Activated CD4-positive, alpha-beta T cell treated with anti-CD3 and anti-CD28 coated beads, Interleukin-2, amount 50 U/mL, for 4 hours (primary cell): ENCODE measurements at places on chromosomes 6 and 20.
A peak's percentile ranks its signal among the peaks of the same experiment; 100 is the strongest.

DNA sequence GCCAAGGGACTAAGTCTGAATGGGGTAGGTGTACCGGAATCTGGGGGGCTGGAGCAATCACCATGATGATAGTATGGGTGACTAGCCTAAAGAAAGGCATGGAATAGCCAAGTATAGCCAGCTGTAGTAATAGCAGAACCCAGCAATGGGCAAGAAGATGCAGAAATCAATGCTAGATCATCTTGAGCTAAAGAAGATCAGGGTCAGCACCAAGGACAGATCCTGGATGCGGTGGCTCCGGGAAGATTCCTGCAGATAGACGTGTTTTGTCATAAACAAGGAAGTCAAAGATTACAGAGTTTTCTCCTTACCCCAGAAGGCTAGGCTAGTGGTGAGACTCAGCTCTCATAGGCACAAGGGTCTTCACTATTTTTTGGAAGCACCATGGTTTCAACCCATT, 561.6 kb upstream of the CHD6 start:
- DNase-seq: no peak

DNA sequence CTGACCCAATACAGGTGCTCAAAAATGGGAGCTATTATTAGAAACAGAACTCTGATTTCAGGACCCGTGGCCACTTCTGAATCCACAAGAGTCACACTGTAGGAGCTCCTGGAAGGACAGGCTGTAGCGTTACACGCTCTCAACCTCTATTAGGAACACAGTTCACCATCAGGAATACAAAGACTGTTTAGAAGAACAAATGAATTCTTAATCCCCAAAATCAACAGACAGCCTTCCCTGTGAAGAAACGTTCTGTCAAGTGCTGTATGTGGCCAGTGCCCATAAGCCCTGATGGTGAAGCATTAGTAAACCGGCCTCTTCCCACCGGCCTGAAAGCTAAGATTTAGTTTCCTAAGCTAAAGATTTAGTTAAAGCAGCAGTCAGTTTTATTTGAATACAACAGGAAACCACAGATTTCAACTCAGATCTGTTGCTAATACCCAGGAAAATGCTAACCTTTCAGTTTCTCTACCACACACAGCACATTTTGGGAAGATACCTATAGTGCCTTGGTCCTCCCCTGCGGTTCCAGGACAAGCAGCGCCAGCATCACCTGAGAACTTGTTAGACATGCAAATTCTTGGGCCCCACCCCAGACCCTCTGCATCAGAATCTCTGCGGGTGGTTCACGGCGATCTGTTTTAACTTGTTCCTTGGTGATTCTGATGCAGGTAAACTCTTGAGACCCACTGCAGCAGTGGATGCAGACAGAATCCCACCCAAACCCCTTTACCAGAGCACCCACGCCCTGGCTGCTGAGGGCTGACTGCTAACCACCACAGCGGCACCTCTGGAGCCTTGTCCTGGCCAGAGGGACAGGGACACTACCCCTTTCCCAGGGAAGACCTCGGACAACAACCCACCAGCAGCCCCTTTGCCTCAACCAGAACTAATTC, 33.4 kb downstream of the MTRES1 start:
- DNase-seq: no peak

GRCh38 chr6:70282312-70282918, 20.5 kb downstream of the COL9A1 start:
- no peak for DNase-seq

DNA sequence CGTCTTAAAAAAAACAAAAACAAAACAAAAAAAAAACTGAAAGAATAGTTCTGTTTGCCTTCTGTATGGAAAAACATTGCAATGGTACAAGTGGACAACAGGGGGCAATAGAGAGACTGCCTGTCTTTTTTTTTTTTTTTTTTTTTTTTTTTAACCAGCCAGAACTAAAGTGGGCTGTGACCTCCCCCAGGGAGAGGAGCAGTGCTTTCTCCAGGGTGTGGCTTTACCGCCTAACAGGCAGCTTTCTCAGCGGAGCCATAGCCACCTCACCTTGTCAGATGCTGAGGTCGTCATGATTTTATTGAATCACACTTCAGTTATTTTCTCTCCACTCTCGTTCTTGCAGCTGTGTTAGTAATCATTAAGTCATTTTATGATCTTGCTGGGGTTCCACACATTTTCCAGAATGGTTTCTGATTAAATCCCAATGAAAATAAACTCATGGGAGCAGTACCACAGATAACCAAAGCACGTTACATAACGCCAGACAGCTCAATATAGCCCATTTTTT, 78.4 kb downstream of the GMPR start:
- DNase-seq: no peak

DNA sequence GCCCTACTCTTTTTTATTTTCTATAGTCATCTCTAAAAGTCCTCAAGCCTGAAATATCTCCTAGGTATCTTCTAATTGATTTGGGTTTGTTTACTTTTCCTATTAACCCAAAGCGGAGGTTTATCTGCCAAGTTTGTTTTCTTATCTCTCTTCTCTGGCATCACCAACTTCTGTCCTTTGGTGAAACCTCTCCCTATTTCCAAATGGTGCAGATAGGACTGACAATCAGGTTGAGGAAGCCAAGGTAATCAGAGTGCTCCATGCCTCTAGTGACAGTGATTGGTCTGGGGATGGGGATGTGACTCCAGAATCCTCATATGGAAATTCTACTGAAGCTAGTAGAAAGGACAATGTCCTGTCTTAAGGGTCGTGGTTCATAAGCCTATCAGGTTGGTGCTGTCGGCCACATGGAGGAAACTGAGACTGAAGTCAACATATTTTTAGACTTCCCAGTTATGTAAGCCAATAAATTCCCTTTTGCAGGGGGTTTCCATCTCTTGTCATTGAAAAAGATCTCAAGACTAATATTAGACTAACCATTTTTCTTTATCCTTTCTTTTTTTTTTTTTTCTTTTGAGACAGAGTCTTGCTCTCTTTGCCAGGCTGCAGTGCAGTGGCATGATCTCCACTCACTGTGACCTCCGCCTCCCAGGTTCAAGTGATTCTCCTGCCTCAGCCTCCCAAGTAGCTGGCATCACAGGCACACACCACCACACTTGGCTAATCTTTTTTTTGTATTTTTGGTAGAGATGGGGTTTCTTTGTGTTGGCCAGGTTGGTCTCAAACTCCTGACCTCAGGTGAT, 28.0 kb downstream of the KIF6 start:
- no peak for DNase-seq

DNA sequence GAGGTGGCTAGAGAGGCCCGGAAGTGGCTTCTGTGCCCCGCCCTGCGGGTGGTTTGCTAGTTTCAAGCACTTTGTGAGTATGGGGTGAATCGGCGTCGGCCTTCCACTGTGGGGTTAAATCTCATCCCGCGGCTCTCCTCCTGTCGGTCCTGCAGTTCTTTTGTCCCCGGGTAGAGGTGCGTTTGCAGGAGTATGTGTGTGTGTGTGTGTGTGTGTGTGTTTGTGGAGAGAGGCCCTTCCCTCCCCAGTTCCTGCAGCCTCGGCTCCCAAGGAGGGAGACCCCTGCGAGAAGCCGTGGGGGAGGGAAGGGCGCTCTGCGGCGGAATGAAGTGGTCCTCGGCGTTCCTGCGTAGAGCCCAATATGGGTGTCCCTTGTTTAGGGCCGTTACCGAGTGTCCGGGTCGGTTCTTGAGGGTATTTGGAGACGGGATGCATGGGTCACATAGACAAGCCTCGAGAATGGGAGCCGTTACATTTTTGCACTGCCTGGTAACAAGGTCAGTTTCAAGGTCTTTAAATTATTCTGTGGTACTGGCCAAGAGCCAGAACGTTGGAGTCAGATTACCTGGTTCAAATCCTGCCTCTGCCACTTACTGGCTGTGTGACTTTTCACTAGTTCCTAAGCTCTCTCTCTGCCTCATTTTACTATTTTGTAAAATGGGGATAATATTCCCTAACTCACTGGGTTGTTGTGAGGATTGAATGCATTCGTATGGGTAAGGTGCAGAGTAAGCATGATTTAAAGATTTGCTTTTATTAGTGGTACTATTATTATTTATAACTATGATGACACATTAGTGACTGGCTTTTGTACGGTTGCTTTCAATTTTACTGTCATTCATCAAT, at the start of gene ZKSCAN3:
Gene ZKSCAN3, plus strand, starts transcription at position 56 of the 846 bp plus-strand sequence. CDS start 9,640 bp downstream, outside the sequence.
- DNase-seq: peak; percentile 76

DNA sequence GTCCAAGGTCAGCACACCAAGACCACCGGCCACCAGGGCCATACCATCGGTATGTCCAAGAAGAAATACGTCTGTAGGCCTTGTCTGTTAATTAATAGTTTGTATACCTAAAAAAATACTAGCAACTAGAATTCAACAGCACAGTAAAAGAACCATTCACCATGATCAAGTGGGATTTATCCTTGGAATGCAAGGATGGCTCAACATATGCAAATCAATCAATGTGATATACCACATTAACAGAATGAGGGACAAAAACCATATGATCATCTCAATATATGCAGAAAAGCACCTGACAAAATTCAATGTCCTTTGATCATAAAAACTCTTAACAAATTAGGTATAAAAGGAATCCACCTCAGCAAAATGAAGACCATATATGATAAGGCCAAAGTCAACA, 24.4 kb downstream of the RPP40 start:
- no peak for DNase-seq

- no peak for DNase-seq
These were observed 33.5 kb downstream of the ELOVL5 start for GRCh38 chr6:53315086-53315724.

- no peak for DNase-seq
These were observed 152.3 kb downstream of the CDC5L start for GRCh38 chr6:44539701-44540355.

- no peak for DNase-seq
These were observed 1.3 kb downstream of the PI16 start for GRCh38 chr6:36955671-36956445.

DNA sequence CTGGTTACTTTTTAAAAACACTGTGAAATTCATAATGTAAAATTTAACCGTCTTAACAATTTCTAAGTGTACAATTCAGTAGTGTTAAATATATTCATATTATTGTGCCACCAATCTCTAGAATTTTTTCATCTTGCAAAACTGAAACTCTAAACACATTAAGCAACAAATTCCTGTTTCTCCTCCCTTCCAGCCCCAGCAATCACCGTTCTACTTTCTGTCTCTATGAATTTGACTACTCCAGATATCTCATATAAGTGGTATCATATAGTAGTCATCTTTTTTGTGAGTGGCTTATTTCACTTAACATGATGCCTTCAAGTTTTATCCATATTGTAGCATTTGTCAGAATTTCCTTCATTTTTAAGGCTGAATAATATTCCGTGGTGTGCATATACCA, 44.7 kb downstream of the RSPH3 start:
- no peak for DNase-seq

- DNase-seq: no peak
These were observed 24.9 kb downstream of the SLC35D3 start for GRCh38 chr6:136947037-136947436.

- no peak for DNase-seq
These were observed 10.6 kb upstream of the CD83 start for GRCh38 chr6:14107000-14107399.

DNA sequence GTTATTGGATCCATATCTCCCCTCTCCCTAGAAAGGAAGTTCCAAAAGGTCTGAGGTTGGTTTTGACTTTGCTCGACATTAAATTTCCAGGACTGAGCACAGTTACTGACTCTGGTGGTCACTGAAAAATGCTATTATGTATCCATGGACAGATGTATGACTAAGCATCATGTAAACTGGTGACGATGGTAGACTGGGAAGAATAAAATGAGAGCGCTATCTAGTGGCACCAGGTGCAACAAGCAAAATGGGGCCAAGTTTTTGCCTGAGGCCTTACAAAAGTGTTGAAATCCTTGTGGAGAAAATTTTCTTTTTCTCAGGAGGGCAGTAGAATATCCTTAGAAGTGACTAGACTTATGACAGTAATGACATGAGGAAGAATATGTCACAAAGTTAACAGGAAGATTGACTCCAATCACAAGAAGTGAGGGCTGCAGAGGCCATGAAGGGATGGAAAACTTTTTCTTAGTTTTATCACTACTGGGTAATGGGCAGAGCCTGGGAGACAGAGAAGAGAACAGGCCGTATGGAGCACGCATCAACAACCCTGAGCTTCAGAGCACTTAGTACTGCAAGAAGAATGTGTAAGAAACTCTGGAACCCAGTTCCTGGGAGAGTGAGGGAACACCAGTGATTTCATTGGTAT, 88.9 kb upstream of the ELOVL5 start:
- DNase-seq: no peak

DNA sequence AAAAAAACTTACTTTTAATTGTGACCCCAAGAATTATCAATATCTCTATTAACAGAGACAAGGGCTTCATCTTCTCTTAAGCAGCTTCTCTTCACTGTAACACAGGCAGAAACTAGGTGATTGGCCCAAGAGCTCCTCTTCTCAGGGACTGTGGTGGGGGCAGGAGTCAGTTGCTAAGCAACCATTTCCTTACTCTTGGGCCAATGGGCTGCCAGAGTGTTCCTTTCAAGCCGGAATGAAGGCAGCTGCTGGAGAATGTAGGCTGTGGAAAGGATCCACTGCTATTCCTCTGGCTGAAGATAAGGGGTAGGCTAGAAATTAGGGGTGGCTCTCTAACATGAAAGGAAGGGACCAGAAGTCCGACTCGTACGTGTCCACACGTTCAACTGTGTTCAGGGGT, at the start of gene SEL1L2:
Gene SEL1L2, minus strand, starts transcription at position 150 of the 400 bp plus-strand sequence. Its CDS starts 80 bp downstream, at position 70.
- DNase-seq: no peak

- no peak for DNase-seq
These were observed 158.1 kb upstream of the HCRTR2 start for GRCh38 chr6:55016261-55016660.

GRCh38 chr20:62816884-62817873, at the start of gene COL9A3:
Gene COL9A3 (plus strand): TSS chr20:62817050. CDS start chr20:62817065, 15 bp downstream.
- DNase-seq: no peak

GRCh38 chr6:74510878-74511277, 695.0 kb downstream of the COL12A1 start:
- no peak for DNase-seq

- no peak for DNase-seq
These were observed 49.5 kb downstream of the DOK5 start for GRCh38 chr20:54524849-54525248.

- DNase-seq: no peak
These were observed 198.5 kb upstream of the TAB2 start for GRCh38 chr6:149118737-149119653.

- DNase-seq: no peak
These were observed 391.0 kb upstream of the SOX4 start for GRCh38 chr6:21202521-21202920.

GRCh38 chr6:163085426-163085825, 329.1 kb upstream of the QKI start:
- no peak for DNase-seq

GRCh38 chr20:34363465-34364222, 571 bp downstream of the ITCH start:
- peak; percentile 6 for DNase-seq

DNA sequence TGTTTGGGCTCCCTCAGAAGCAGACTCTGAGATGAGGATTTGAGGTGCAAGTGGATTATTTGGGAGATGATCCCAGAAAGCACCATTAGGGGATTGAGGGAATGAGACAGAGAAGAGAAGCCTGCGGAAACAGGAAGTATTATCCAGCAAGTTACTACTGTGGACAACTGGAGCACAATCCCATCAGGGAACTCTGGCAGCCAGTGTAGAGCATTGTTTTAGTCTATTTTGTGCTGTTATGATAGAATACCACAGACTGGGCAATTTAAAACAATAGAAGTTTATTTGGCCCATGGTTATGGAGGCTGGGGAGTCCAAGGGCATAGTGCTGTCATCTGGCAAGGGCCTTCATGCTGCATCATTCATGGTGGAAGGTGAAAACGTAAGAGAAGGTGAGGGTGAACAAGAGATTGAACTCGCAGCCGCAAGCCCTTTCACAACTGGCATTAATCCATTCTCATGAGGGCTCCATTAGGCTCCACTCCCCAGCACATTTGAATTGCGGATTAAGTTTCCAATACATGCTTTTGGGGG, 43.5 kb upstream of the SLC9A8 start:
- DNase-seq: no peak
